Islet precursor cell (in vitro differentiated cells): ENCODE measurements at places on chromosomes 2 and 18.
A peak's percentile ranks its signal among the peaks of the same experiment; 100 is the strongest.

GRCh38 chr2:117935456-117935855 lies 78.4 kb downstream of the CCDC93 start:
- peak; percentile 22 for DNase-seq

DNA sequence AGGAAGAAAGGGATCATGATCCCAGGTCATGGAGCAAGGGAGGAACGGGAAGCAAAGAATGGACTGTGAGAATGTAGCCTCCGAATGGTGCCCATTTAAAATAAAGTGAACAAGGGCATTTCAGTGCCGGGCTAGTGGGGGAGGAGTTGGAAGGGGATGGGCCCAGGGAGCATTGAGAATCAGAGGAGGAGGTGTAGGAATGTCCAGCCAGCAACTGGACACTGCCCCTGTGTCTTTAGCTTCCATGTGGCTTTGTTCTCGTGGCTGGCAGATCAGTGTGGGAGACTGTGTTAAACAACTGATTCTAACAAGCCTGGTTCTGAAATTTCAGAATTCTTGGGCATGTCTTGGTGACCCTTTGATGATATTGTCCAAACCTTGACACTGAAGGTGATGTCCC lies 1.4 kb upstream of the RNF103 start:
- DNase-seq: no peak

GRCh38 chr2:12304564-12305171 lies 412.1 kb upstream of the TRIB2 start:
- DNase-seq: no peak

DNA sequence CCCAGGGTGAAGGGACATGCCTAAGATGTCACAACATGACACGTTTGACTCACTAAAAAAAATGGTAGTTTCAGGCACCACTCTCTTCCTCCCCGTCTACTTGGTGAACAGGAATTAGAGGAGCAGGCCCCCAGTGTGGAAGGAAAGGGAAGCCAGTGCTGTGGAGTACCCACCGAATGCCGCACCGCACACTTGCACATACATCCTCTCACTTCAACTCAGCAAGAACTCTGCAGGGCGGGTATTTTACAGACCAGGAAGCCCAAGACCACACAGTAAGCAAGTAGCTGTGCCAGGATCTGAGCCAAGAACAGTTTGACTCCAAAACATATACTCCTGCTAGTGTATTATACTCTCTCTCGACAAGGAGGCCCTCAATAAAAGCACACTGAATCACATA lies 69.8 kb downstream of the BCL2 start:
- no peak for DNase-seq

DNA sequence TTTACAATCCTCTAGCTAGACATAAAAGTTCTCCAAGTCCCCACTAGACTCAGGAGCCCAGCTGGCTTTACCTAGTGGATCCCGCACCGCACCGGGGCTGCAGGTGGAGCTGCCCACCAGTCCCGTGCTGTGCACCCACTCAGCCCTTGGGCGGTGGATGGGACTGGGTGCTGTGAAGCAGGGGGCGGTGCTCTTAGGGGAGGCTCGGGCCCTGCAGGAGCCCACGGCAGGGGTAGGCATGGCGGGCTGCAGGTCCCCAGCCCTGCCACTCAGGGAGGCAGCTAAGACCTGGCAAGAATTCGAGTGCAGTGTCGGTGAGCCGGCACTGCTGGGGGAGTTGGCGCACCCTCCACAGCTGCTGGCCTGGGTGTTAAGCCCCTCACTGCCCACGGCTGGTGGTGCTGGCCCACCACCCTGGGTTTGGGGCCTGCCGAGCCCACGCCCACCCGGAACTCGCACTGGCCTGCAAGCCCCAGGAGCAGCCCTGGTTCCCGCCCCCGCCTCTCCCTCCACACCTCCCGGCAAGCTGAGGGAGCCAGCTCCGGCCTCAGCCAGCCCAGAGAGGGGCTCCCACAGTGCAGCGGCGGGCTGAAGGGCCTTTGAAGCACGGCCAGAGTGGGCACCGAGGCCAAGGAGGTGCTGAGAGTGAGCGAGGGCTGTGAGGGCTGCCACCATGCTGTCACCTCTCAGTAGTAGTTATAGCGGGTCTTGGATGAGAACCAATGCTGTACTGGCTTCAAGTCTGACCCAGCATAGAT lies 255.2 kb downstream of the CDH7 start:
- no peak for DNase-seq

GRCh38 chr18:60809937-60810336 lies 437.4 kb upstream of the MC4R start:
- no peak for DNase-seq

DNA sequence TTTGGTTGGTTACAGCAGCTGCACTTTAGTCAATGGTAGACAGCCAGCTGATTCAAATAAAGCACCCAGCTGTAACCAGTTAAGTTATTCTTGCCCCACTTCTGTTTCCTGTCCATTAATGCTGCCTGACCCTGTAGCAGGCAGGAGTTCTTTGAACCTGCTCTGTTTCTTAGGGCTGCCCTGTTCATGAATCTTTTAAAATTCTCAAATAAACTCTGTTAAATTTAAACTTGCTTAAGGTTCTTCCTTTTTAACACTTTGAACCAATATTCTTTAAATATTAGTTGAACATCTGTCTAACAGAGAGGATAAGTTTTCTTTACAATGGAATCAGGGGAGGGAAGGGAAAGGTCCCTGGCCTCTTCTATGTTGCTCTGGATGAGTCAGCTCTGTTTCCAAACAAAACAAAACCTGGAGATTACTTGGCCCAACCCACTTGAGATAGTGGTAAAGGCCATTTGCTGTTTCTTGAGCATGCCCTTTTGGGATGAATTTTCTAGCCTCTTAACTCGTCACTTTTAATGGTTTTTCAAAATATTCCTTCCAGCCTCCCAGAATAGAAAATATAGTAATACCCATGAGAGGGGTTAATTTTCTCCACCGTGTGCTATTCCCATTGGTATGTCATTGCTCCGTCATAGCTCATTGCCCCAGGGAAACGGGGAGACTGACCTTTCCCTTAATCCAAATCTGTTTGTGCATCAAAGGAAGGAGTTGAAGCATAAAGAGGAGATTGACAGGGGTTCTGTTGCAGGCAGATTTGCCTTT lies 112.1 kb upstream of the FHL2 start:
- DNase-seq: no peak

GRCh38 chr2:112032689-112033465 lies 22.2 kb upstream of the TMEM87B start:
- DNase-seq: no peak

DNA sequence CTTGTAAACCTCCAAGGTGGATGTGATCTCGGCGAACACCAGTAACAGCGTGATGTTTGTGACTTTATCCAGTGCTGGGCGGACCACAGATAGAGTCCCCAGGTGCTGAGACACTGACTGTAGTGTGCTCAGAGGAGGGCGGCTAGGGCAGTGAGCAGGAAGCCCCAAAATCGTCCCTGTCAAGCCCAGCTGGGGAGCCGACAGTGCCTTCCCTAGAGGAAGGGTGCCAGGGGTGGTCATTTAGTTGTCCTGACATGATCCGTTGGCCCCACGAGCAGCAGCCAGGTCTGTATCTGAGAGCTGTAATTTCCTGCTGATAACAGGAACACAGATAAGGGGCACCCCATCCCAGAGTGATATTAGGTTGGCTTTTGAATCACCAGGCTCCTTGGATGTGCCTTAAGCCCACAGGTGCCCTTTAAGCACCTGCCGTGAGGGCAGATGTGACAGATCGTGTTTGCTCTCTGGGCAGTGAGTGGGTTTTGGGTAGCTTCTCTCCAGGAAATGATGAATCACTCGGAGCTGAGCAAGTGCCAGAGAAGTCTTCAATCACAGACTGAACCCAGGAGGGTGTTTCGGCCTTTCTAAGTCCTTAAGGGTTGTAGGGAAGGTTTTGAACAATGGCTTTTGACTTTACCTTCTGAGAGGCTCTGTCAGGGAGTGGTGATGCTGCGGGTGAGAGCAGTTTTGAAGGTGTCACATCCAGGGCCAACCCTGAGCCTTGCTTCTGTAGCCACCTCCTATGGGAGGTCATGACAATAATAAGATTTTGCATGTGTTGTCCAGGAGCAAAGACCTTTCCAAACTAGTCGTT lies 7.7 kb downstream of the LPIN1 start:
- DNase-seq: no peak

DNA sequence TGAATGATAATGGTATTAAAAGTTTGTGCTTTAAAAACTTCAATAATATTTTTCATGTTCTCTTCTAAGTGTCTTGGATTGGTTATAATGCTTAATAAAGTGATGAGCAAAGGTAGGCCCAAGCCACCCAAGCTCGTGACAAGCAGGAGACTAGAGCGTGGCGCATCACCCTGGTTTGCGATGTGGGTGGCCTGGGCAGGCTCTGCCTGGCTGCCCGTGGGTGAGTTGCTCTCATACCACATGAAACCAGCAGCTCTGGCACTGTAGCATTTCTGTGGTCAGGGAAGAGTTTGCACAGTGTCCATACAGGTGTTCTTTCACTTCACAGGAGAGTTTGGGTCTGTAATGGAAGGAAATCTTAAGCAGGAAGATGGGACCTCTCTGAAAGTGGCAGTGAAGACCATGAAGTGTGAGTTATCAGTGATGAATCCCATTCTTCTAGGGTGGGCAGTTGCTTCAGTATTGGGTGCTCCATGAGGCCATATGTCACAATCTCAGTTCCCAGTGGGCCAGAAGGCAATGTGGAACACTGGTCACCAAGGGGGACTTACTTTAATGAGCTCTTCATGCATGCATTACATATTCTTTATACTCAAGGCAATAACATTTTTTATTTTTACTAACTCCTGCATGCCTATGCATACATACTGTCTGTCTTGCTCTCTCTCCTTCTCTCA lies 51.4 kb upstream of the TMEM87B start:
- no peak for DNase-seq

DNA sequence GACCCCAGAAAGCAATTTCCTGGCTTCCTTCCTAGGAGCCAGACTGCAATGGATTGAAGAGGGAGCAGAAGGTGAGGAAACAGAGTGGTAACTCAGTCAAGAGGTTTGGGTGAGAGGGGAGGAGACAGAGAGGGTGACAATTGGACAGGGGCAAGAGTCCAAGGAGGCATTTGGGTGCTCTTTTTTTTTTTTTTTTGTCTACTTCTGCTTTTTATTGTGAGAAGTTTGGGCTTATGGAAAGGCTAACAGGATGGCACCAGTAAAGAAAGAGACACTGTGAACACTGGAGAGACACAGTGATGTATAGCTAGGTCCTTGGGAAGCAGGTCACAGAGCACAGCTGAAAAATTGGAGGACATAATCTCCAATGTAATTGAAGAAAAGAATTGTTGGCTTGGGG lies 25.0 kb downstream of the CYBRD1 start:
- no peak for DNase-seq

GRCh38 chr2:25297738-25298137 lies 44.0 kb downstream of the DNMT3A start:
- DNase-seq: no peak

DNA sequence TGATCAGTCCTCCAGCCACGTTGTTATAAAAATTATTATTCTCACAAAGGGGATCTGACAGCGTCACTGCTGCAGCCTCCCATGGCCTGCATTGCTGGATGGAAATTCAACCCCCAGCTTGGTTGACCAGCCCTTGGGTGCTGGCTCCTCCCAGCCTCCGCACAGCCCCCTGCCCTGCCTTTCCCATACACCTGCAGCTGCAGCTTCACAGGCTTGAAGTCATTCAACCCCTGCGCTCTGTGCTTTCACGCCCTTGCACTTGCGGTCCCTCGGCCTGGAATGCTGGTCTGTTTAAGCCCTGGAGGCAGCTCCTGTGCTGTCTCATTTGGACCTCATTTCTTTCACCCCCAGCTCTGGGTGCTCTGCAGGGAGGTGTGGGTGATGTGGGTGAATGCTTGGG lies 860 bp upstream of the CD8A start:
- no peak for DNase-seq

DNA sequence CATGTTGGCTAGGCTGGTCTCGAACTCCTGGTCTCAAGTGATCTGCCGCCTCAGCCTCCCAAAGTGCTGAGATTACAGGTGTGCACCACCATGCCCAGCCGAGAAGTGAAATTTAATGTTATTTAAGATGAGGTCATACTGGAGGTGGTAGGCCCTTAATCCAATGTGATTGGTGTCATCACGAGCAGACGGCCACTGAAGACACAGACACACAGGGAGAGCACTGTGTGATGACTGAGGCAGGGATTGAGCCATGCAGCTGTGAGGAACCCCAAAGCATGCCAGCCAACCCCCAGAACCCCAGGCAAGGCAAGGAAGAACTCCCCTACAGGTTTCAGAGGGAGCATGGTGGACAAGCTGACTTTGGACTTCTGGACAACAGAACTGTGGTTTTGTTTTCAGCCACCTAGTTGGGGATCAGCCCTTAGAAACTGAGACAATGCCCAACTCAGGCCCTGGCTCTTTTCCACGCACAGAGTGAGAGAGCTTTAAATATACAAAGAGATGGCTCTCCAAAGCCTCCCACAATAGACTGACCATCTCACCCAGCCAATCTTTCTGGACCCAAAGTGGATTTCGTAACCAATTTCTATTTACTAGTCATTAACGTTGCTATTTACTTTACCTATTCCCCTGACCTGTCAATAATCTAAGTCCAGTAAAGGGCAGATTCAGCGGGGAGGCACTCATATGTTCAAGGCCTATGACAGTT lies 34.2 kb downstream of the TBC1D8 start:
- no peak for DNase-seq

DNA sequence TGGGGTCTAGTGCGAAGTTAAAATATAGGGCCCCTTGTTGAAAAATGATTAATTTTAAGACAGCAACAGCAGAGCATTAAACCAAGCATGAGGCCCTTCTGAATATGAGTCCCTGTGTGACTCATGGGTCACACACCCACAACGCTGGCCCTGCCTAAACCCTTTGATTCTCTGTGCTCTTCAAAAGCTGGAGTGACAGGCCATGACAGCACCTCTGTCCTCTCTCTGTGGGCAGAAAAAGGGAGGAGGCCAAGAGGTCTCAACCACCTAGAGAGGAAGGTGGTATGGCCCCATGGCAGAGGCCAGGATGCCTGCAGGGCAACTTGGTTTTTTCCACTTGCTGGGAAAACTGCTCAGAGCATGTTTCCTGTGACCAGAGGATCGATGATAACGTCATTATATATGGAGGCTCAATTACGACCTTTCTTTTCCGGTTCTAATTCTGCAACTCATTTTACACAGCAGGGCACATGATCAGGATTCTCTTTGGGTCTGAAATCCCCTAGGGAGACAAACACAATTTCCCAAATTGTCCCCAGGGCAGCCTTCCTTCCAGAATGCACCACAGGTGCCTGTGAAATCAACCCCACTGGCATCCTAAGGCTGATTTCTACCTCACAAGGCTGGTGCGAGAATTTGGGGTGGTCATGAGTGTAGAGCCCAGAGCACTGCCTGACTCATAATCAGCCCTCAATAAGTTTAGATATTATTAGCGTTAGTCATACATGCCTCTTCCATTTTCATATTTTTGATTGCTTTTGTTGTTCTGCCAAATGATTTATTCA lies 102.0 kb upstream of the PPP1CB start:
- no peak for DNase-seq

GRCh38 chr2:227260041-227260440 lies 65.0 kb upstream of the MFF start:
- no peak for DNase-seq

DNA sequence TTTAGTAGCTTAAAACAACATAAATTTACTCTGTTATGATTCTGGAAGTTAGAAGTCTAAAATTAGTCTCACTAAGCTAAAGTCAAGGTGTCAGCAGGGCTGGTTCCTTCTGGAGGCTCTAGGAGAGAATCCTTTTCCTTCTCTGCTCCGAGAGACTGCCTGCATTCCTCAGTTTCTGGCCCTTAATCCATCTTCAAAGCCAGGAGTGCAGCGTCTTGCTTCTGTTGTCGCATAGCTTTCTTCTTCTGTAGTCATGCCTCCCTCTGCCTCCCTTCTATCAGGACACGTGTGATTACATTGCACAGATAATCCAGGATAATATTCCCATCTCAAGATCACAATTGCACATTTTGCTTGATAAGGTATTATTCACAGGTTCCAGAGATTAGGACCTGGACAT lies 35.1 kb downstream of the DAPL1 start:
- DNase-seq: no peak
